ENCODE measurements at places on chromosomes 2 and 18. TPM values are rescaled to one million over a fixed set of nuclear protein-coding genes. Genes with fewer than 3 reads are reported as not detected.

The CNDP2 gene
- total RNA-seq: 121 TPM

- no peaks in the 10 kb centered on the region for H3K4me1 ChIP-seq
- no peak overlapping the region for H3K4me3 ChIP-seq
- H3K36me3 ChIP-seq: no peaks in the 10 kb centered on the region
- H3K27ac ChIP-seq: no peak overlapping the region
Measured at GRCh38 chr2:78839259-78839658, 186.2 kb upstream of the REG3G start.

The PSMD1 gene
- total RNA-seq: 54.4 TPM

GRCh38 chr18:47427923-47428637 lies 176.6 kb upstream of the SKOR2 start:
- no peak for DNase-seq
- H3K4me3 ChIP-seq: no peak overlapping the region
- no peaks in the 10 kb centered on the region for H3K27me3 ChIP-seq

DNA sequence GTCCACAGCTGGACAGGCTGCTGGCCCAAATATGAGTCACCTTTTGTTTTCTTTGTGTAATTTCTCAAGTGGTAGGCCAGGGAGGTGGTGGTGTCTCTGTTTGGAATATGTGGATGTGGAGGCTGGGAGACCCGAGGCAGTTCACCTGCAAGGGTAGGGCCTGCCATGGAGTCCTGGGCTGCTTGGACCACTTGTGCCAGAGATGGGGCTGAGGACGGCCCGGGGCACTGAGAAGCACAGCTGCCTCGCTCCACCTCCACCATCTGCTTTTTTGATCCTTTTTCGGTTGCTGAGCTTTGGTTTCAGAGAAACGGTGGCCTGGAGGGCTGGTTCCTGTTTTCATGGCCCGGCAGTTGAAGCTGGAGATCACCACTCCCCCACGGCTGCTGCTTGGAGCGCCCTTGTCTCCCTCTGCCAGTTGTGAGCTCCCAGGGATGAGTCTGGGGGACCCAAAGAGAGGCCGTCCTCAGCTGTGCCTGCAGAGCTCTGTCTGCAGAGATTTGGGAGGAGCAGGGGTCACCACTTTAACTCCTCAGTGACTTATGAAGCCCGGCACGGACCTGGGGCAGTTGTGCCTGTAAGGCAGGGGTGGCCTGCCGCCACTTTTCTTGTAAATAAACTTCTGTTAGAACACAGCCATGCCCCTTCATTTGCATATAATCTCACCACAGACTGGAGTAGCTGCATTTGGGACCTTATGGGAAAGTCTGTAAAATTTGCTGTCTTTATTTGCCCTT lies 67.6 kb upstream of the MCFD2 start:
- H3K27ac ChIP-seq: peak overlapping the region; percentile 65
- DNase-seq: no peak
- H3K4me1 ChIP-seq: peaks cover 3% of the 10 kb centered on the region
- no peak overlapping the region for H3K4me3 ChIP-seq
- no peaks in the 10 kb centered on the region for H3K36me3 ChIP-seq
- H3K27me3 ChIP-seq: no peaks in the 10 kb centered on the region

- peaks cover 3% of the 10 kb centered on the region for H3K4me1 ChIP-seq
- no peaks in the 10 kb centered on the region for H3K27me3 ChIP-seq
Measured at GRCh38 chr2:105882920-105883435, 138.3 kb downstream of the NCK2 start.

DNA sequence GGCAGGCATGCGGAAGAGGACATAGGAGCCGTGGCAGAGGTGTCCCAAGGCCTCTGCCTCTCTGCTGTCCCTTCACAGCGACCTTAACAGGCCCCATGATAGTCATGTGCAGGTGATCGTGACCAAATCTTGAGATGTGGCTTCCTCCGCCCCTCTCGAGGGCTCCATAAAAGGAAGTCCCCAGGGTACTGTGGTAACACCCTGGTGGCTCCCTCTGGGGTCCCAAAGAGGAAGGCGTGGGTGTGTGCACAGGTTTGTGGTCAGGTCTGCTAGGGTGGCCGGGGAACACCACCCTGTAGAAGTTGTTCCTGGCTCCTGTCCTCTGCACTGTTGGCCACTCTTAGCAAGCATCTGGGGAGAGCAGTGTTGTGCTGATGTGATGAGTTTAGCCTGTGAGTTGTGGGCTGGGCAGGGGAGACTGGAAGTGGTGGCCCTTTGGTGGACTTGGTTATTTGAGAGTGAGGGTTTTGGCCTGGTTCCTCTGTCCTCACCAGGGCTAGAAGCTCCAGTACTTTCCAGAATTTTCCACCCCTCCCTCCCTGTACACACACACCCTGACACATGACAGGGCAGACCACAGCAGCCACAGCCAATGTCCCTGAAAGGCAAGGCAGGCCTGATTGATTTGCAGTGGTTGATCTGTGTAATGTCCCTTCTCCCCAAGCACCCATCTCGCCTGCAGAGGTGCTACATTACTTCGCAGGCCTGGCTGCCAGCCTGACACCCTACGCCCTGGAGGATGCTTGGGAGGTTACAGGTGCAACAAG lies 68.9 kb upstream of the BOD1L2 start:
- no peaks in the 10 kb centered on the region for H3K27me3 ChIP-seq
- no peak overlapping the region for H3K4me3 ChIP-seq
- DNase-seq: no peak
- no peak overlapping the region for H3K27ac ChIP-seq
- H3K36me3 ChIP-seq: no peaks in the 10 kb centered on the region
- H3K4me1 ChIP-seq: no peaks in the 10 kb centered on the region

DNA sequence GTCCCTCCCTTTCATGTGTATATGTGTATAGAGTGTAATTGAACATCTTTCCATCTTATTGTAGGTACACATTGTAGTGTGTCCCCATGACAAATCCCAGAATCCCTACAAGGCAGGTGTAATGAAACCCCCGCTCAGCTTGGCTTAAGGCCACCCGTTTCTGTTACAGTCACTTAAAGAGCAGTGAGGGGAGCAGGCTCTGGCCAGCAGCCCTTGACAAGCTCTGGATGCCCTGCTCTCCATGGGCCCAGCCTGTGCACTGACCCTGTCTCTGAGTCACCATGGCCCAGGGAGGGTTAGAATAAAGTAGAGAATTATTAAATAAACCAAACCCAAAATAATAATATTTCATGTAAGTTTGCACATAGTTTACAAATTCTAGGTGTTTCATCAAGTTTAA lies 17.2 kb upstream of the MAL start:
- H3K36me3 ChIP-seq: no peaks in the 10 kb centered on the region
- H3K4me1 ChIP-seq: no peaks in the 10 kb centered on the region
- no peak for DNase-seq
- H3K4me3 ChIP-seq: no peak overlapping the region
- no peaks in the 10 kb centered on the region for H3K27me3 ChIP-seq
- no peak overlapping the region for H3K27ac ChIP-seq

DNA sequence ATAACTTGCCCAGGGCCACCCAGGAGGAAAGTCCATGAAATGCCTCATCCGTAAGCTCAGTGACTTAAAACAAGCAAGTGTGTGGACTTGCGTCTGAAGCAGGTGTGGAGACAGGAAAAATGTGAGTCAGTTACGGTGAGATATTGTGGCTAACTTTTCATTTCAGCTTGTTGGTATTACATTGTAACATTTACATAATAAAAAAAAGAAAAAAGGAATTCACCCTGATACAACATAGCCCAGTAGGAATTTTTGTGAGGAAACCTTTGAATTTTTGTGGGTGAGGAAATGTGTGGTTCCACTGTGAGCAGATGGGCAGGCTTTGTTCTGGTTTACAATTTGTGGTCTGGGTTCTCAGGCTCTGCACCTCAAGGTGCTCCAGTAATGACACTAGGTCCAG lies 33.7 kb upstream of the LYPD6B start:
- no peaks in the 10 kb centered on the region for H3K27me3 ChIP-seq
- H3K4me3 ChIP-seq: no peak overlapping the region
- H3K36me3 ChIP-seq: no peaks in the 10 kb centered on the region
- H3K4me1 ChIP-seq: no peaks in the 10 kb centered on the region
- no peak overlapping the region for H3K27ac ChIP-seq

- H3K27ac ChIP-seq: no peak overlapping the region
- H3K27me3 ChIP-seq: no peaks in the 10 kb centered on the region
- no peaks in the 10 kb centered on the region for H3K4me1 ChIP-seq
- no peak overlapping the region for H3K4me3 ChIP-seq
- H3K36me3 ChIP-seq: no peaks in the 10 kb centered on the region
Measured at GRCh38 chr2:98269274-98269673, 77.0 kb upstream of the CNGA3 start.

DNA sequence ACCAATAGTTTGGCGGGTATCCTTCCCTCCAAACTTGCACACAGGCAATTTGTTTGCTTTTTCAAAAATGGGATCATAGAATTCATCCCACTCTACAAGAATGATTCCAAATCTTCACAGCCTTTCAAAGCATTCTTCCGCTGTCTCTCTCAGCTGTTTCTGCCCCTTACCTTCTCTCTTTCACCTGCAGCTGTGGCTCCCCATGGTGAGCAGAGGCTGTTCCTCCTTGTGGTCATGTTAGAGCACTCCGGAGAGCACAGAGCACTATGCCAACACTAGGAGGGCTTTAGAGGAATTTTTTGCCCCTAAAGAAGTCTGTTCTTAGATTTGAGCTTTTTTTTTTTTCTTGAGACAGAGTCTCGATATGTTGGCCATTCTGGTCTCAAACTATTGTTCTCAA lies 30.4 kb downstream of the MTHFD2 start:
- DNase-seq: no peak
- no peaks in the 10 kb centered on the region for H3K4me1 ChIP-seq
- no peaks in the 10 kb centered on the region for H3K36me3 ChIP-seq
- no peaks in the 10 kb centered on the region for H3K27me3 ChIP-seq
- H3K27ac ChIP-seq: no peak overlapping the region

The HOXD13 gene
- total RNA-seq: not detected

GRCh38 chr18:44881461-44882162 lies 200.9 kb downstream of the SETBP1 start:
- H3K4me1 ChIP-seq: no peaks in the 10 kb centered on the region
- H3K36me3 ChIP-seq: no peaks in the 10 kb centered on the region
- no peak for DNase-seq

The ZAP70 gene
- 3.7 TPM for total RNA-seq

DNA sequence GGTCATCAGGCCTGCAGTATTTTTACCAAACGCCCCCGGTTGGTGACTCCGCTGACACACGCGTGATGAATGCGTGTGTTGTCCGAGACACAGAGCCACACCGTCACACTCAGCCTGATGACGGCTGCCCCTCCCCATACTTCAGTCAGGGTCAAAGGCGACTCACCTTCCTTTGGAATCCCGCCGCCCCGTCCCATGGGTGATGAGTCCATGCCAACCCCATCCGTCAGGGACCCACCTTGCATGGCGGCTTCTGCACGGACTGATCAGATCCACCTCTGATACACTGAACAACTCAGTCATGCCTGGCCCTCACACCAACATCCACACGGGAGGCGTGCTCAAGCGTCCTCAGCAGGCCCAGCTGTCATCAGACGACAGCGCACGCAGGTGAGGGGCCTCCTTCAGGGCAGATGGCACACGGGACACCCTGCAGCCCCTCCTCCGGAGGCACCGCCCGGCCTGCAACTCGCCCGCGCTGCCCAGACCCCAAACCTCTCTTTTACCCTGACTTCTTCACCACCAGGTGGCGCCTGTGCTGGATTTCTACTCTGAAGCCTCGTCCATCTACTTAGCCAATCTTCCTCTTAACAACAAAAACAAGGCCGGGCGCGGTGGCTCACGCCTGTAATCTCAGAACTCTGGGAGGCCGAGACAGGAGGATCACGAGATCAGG lies 89.2 kb downstream of the ZNF516 start:
- no peaks in the 10 kb centered on the region for H3K27me3 ChIP-seq
- H3K36me3 ChIP-seq: no peaks in the 10 kb centered on the region
- peak overlapping the region; percentile 39 for H3K27ac ChIP-seq
- no peak for DNase-seq
- H3K4me1 ChIP-seq: peaks cover 18% of the 10 kb centered on the region
- H3K4me3 ChIP-seq: no peak overlapping the region

The CRYGD gene
- total RNA-seq: not detected

- H3K4me3 ChIP-seq: no peak overlapping the region
- H3K27me3 ChIP-seq: no peaks in the 10 kb centered on the region
- no peak overlapping the region for H3K27ac ChIP-seq
- no peak for DNase-seq
- H3K4me1 ChIP-seq: no peaks in the 10 kb centered on the region
Measured at GRCh38 chr2:164681009-164681408, 59.7 kb upstream of the GRB14 start.

The GALNT14 gene
- 4.0 TPM for total RNA-seq

GRCh38 chr2:10576456-10576855 lies 113.3 kb downstream of the NOL10 start:
- H3K27ac ChIP-seq: no peak overlapping the region
- no peaks in the 10 kb centered on the region for H3K27me3 ChIP-seq
- DNase-seq: no peak
- H3K4me1 ChIP-seq: no peaks in the 10 kb centered on the region
- no peaks in the 10 kb centered on the region for H3K36me3 ChIP-seq
- H3K4me3 ChIP-seq: no peak overlapping the region

- no peak overlapping the region for H3K27ac ChIP-seq
- H3K4me3 ChIP-seq: no peak overlapping the region
Measured at GRCh38 chr2:216082805-216083204, 1.1 kb downstream of the TMEM169 start.

DNA sequence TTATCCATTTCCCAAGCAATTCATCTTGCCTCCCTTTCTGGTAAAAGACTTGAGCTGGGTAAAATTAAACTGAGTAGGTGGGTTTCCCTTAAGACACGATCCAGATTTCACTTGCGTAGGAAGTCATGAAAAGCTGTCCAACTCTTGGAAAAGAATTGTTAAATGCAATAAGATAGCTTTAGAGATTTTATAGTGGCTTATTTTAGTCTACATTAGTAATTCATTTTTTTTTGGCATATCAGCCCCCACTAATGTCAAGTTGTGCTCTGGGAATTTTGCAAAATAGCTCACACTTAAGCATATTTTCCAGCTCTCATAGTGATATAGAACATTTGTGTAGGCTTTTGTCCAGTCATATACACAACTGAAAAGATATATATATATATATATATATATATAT lies 344.7 kb upstream of the FIGN start:
- H3K36me3 ChIP-seq: no peaks in the 10 kb centered on the region
- no peaks in the 10 kb centered on the region for H3K27me3 ChIP-seq
- no peaks in the 10 kb centered on the region for H3K4me1 ChIP-seq
- DNase-seq: no peak
- no peak overlapping the region for H3K27ac ChIP-seq
- H3K4me3 ChIP-seq: no peak overlapping the region

- no peak for DNase-seq
- no peaks in the 10 kb centered on the region for H3K36me3 ChIP-seq
- no peaks in the 10 kb centered on the region for H3K27me3 ChIP-seq
- H3K4me1 ChIP-seq: no peaks in the 10 kb centered on the region
- no peak overlapping the region for H3K27ac ChIP-seq
- H3K4me3 ChIP-seq: no peak overlapping the region
Measured at GRCh38 chr2:45598545-45598944, 12.5 kb downstream of the SRBD1 start.

GRCh38 chr18:59220784-59221765 lies 1.1 kb downstream of the GRP start:
- H3K4me3 ChIP-seq: no peak overlapping the region
- no peak for DNase-seq
- no peak overlapping the region for H3K27ac ChIP-seq

DNA sequence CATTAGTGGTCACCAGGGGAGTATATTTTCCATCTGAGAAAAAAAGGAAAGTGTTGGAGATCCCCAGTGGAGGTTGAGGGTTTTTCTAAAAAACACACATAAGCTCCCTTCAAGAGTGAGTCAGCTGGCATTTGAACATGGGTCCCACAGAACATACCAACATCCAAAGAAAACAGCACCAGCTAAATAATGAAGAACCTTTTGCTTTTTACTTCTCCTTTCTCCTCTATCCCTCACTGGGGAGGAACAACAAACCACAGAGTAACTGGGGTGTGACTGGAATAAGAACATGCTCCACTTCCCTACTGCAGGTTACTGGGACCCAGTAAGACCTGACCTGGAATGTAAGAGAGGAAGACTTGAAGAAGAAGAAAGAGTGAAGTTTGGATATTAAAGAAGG lies 56.5 kb upstream of the RAPH1 start:
- no peak overlapping the region for H3K27ac ChIP-seq
- no peaks in the 10 kb centered on the region for H3K36me3 ChIP-seq
- DNase-seq: no peak
- no peaks in the 10 kb centered on the region for H3K27me3 ChIP-seq

Measured in uterus (tissue), 4 donors.